ENCODE measurements at places on chromosomes 1 and 21. TPM values are rescaled to one million over a fixed set of nuclear protein-coding genes. Genes with fewer than 3 reads are reported as not detected.

GRCh38 chr1:214198571-214198970, 82.4 kb upstream of the SMYD2 start:
- DNase-seq: no peak

DNAJB4 gene
- 209 TPM for total RNA-seq

INSRR gene
- total RNA-seq: not detected

- no peak for DNase-seq
Measured at GRCh38 chr1:112761714-112762480, 46.8 kb upstream of the PPM1J start.

- no peak for DNase-seq
Measured at GRCh38 chr1:55654750-55655149, 439.6 kb upstream of the USP24 start.

NBPF4 gene
- not detected for total RNA-seq

- DNase-seq: no peak
Measured at GRCh38 chr1:68346188-68346808, 103.5 kb downstream of the RPE65 start.

DNA sequence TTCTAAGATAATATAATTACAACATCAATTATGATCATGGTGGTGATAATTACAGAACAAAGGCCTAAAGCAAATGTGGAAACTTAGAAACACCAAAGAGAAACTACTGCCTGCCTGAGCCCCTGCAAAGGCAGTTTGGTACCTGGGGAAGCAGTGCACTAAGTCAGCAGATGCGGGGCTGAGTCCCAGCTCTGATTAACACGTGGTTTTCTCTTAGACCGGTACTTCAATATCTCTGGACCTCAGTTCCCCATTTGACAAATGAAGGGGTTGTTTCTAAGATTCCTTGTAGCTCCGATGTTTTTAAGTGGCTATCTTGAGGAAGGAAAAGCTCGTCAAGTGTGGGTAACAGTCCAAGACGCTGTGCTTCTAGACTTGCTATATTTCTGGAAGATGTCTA, 16.7 kb upstream of the PLEKHA6 start:
- DNase-seq: no peak

GRCh38 chr1:96238426-96238825, 483.2 kb upstream of the PTBP2 start:
- DNase-seq: no peak

DNA sequence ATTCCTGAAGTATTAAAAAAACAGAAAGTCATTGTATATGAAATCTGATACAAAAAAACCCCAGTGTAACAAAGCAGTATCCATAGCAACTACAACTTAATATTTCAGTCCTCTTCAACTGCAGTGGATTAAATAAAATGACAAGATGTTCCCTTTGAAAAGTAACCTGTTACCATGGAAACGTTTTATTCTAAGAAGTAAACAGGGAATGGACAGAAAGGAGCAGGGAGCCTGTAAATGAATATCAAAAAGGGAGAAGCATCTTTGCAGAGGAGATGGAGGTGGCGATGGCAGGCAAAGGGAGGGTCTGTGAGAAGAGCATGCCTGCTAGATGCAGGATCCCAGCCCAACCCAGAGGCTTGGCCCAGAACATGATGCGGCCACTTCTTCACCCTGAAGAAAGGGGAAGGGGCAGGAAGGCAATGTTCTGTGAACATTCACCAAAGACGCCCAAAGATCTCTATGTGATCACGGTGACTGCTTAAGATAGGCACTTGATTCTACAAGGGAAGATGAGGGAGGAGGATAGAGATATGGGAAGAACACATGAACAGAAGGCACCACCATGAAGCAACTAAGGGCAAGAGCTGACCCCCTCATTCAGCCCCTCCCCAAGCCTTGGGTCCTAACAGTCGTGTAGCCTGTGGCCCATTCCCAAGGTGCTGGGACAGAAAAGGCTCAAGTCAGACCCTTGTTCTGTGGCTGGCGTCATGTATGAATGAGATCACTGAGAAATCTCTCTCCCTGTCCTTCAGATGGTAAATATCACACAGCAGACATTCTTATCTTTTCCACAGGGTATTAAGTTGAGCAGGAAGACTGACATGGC, 200.0 kb downstream of the SLC45A1 start:
- no peak for DNase-seq

TXLNA gene
- total RNA-seq: 12.9 TPM

- no peak for DNase-seq
Measured at GRCh38 chr1:181111559-181111958, 23.1 kb downstream of the IER5 start.

DNA sequence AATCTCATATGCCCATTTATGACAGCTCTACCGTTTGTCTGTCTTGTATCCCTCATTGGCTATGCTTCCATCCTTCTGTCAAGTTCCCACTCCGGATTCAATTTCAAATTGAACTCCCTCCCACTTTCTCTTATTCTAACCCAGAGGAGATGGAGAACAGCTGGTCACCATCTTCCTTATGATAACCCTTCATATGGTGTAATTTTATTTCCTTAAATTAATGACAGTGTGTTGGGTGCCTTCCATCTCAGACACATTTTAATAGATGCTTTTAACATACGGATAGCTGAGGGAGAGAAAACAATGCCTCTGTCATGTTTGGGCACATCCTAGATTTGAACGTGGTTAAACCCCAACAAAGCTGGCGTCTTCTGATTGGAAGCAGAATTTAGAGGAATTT, 103.0 kb upstream of the PLXNA2 start:
- no peak for DNase-seq

DNA sequence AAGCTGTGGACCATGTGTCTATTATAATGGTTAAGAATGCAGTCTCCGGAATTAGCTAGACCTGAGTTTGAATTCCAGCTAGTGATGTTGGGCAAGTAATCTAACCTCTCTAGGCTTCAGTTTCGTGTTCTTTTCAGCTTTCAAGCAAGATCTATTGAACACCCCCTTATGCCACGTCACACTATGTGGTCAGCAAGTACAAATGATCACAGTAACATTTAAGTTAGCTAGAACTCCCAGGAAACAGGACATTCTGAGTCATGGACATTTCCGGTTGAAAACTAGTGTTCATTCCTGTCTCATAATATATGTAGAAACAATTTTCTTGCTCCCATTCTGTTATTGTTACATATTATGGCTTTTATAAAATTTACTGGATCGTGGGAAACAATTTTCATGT, 34.0 kb upstream of the NHLH2 start:
- no peak for DNase-seq

GRCh38 chr1:119731060-119731459, 19.3 kb downstream of the PHGDH start:
- DNase-seq: no peak

DNALI1 gene
- total RNA-seq: 1.5 TPM

- DNase-seq: no peak
Measured at GRCh38 chr1:67171978-67172377, 5.7 kb downstream of the IL23R start.

DR1 gene
- total RNA-seq: 41.3 TPM

DNA sequence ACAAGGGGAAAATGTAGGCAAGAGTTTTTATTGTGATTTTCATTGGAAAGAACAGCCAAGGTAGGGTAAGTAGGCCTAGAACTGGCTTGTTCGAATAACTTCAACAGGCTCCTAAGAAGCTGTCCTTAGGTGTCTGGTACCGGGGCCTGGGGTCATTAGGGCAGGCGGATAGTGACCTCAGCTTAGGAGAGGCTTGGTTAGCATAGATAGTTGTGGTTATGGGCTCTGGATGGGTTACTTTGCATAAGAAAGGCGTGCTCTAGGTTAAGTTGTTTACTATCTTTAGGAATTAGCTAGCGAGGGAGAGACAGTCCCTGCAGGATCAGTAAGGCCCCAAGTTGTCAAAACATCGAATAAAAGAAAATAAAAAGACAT, 20.7 kb upstream of the HPCAL4 start:
- DNase-seq: no peak

LPAR3 gene
- 0.20 TPM for total RNA-seq

IL19 gene
- total RNA-seq: not detected

ST6GALNAC5 gene
- total RNA-seq: 0.66 TPM

GRCh38 chr1:119475866-119476439, 31.1 kb upstream of the HSD3B1 start:
- DNase-seq: no peak

S100A3 gene
- total RNA-seq: 5.5 TPM

DNA sequence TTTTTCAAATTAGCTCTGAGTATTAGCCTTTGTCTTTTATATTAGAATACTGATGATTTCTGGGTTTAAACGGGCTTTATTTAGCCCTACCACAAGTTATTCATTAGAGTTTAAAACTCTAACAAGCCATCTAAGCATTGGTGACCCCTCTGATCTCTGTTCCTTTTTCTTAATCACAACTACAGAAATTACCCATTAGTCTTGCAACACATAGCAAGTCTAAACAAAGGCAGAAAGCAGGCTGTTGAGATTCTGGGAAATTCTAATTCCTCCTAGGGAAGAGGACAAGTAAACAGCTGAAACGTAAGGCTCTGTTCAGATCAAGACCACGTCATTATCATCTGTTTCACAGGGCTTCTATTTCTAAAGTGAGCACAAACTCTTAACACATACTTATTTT, 491.2 kb upstream of the ZRANB2 start:
- no peak for DNase-seq

DNA sequence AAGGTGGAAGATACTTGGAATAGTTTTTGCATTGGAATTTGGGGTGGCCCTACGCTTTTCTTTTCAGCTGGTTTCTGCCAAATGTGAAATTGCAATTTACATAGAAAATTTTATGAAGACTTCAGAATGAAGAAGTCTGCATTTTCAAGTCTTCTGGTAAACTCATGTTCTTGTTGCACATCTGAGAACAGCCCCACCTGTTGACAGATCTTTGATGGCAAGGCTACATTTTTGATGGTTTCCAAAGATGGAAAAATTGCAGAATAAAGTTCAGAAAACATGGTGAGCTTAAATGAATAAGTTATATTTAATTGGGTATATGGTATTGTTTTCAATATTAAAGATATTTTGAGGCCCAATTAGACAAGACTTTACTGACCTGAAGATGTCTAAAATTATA, 25.4 kb downstream of the OLFM3 start:
- no peak for DNase-seq

DNA sequence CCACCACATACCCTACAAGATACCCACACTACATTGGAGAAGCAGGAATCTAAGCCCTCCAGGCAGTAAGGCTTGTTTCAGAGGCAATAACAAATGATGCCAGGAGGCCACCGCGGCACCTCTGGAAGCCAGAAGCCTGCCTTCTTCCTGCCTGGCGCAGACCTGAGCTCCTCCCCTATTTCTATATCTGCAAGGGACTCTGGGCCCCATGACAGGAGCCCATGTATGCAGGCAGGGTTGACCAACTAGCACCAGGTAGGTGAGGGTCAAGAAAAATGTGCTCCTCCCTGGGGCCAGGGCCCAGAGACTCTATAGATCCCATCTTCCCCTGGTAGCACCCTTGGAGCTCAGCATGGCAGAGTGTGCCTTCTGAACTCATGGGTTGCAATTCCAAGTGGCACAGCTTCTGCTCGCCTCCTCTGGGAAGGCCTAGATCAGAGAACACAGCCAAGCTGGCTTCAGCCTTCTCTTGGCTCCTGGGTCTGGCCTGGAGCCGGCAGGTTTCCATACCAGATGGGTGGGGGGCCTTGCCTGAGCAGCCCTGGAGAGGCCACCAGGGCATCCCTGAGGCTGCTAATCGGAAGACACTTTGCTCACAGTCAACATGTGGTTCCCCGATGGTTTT, 85.1 kb downstream of the STUM start:
- DNase-seq: peak; percentile 39

- no peak for DNase-seq
Measured at GRCh38 chr1:41866285-41866684, 52.4 kb downstream of the HIVEP3 start.

DNASE2B gene
- 3.1 TPM for total RNA-seq

DNA sequence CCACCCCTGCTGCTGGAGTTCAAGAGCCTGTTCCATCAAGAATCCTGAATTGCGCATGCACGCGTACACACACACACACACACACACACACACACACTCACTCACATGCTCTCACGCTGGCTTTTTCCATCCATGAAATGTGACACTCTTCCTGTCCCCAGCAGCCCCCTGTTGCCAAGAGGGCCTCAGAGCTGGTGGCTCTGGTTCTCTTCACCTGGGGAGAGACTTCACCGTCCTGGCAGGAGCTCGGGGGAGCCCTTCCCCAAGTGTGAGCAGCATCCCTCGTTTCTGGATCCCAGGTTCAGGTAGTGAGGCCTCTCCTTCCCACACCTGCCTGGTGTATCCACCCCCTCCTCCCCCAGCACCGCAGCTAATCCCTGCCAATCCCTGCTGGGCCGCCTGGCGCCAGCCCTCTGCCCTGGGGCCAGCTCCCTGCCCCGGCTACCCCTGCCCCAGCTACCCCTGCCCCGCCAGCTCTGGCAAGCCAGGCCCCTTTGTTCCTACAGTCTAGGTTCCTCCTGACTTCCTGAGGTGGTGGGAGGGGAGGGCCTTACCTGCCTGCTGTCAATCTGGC, 9.9 kb downstream of the PLOD1 start:
- DNase-seq: peak; percentile 68

Measured in psoas muscle (tissue), 8 donors.